ENCODE measurements at places on chromosomes 4 and X.

DNA sequence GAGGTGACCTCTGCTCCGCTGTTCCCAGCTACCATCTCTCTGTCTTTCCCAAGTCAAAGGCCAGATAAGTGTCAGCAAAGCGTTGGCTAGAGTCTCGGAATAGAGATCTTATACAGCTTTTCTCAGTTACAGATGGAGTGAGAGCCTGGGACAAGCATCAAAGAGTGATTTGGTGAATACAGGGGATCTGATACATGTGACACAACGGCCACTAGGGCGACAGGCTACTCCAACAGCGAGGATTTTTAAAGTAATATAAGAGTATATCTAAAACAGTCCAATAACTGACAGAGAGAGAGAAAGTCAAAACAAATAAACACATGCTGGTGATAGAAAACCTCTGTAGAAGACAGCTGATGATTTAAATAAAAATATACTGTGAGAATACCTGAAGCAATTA is 433.1 kb upstream of the SMIM31 start:
- no peak for DNase-seq

DNA sequence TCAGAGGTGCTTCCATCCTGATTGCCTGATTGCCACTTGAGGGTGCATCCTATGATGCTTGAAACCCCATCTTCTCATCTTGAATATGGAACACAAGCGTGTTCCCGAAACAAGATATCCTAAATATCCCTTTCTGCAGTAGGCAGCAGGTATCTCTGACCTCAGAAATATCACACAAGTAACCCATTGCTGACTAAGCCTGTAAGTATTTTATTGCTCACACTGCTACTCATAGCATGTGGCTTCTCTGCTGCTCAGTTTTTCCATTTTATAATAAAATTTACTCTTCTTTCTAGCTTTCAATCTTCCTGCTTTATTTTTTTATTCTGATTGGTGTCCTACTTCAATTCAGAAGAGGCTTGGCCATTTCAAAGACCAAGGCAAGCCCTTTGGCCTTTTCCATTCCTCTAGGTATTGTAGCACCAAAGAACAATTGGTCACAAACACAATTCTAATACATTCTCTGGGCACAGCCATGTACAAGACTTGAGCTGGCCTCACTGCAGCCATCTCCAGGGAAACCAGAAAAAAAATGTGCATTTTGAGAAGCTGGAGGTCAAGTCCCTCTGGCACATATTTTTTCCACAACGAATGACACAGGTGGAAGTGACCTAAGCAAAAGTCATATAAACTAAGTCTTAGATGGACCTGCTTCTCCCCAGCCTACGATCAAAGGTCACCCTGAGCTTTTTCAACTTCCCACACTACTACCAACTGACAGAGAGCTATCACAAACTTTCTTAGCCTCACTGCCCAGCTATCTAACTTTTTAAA is 107.0 kb downstream of the OR13H1 start:
- no peak for DNase-seq

DNA sequence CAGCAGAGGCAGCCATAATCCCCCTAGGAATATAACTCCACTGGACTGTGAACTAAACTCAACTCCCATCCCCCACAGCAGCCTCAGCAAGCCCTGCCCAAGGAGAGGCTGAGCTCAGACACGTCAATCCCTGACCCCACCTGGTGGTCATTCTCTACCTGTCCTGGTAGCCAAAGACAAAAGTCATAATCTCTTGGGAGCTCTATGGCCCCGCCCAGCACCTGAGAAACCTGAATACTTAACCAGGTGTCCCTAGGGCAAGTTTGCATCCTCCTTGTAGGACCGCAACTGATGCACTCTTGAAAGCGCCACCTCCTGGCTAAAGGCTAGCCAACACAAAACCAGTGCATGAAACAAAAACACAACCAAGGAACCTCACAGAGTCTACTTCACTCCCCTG is 18.4 kb downstream of the CT47B1 start:
- no peak for DNase-seq

DNA sequence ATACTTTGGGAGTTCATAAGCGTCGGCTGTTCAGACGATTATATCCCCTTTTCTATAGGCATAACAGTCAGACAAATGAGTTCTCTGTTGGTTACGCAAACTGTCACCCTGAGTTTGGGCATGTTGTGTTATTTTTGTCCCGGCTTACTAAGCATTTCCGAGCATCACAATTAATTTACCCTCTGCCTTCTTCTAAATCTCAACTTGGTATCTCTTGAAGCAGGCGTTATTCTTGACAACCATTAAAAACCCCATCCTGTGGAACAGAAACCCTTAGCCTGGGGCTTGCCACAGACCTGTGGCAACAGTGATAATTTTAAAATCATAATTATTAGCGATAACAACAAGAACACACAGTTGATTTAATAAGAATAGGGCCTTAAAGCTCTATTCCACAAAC is 558.7 kb downstream of the INPP4B start:
- DNase-seq = no peak

- DNase-seq = no peak
These were observed 29.6 kb downstream of the LEF1 start for GRCh38 chr4:108139089-108139488.

GRCh38 chrX:30938295-30938694 is 49.2 kb upstream of the TAB3 start:
- DNase-seq = no peak

- no peak for DNase-seq
These were observed 14.3 kb downstream of the GPRIN3 start for GRCh38 chr4:89293299-89293698.

DNA sequence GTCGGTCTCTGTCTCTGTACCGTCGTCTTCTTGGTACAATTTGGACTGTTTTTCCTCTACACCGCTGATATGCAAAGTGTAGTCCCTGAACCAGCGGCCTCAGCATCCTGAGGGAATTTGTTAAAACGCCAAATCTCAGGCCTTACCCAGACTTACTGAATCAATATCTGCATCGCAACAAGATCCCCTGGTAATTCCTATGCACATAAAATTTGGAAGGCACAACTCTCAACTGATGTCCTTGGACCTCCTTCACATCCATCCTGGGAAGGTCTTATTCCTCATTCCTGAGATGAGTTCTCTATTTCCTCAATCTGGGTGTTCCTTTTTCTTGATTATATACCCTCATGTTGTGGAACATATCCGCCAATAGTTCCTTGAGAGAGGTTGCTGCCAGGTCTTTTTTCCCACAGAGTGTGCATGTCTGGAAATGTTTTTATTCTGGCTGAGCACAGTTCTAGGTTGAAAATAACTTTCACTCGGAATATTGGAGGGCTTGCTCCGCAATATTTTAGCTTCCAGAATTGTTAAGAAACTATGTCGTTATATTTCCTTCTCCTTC is 738 bp upstream of the HPF1 start:
- no peak for DNase-seq

DNA sequence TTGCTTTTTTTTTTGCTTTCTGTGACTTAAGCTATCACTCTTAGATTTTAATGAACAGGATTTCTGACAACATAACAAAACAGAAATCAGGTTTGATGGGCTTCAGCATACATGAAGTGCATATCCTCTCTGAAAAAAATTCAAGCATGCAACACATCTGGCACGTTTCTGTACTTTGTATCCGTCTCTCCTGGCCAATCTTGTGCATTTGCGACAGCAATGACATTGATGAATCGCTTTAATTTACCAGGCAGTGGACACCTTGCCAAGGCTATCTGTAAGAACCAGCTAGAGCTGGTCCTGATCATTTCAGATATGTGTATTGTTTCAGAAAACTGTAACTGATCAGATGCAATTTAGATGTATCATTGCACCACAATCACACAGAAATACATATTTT is 93.3 kb downstream of the CCSER1 start:
- no peak for DNase-seq

GRCh38 chrX:150664290-150664689 is 28.9 kb upstream of the MTMR1 start:
- no peak for DNase-seq

GRCh38 chr4:165838575-165838974 is 34.5 kb upstream of the TLL1 start:
- DNase-seq = no peak

DNA sequence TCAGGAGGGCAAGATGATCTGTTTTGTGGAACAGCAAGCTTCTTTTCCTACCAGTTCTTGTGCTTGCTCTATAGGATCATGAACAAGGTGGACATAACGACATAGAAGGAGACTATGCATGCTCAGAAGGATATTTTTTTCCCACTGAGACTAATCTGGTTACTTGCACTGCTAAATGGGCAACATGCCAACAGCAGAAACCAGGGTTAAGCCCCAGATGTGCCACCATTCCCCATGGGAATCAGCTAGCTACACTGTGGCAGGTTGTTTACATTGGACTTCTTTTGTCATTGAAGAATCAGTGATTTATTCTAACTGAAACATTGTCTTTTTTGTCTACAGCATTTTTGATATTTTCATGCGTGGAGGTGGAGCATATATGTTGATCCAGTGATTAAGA is 165.6 kb downstream of the C4orf33 start:
- DNase-seq = no peak

GRCh38 chr4:15109600-15109999 is 107.3 kb downstream of the CPEB2 start:
- no peak for DNase-seq

- DNase-seq = peak; percentile 39
These were observed 172.0 kb downstream of the PTTG2 start for GRCh38 chr4:38132107-38132673.

DNA sequence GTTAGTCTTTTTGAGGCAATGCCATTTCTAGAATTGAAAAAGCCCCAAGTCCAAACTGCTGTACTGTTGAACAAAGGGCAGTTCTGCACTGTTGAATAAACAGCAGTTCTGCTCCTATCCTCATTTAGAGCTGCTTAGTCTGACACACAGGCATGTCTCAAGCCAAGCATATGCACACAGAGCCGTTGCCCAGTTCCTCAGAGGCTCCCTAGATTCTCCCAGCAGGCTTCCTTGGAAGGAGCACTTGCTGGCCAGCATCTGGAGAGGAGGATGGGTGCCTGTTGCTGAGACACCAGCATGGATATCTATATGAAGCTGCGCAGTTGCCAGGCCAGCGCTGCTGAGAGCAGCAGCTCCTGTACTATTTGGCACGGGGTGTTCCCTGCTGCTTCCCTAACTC is 138.3 kb upstream of the USP38 start:
- no peak for DNase-seq

DNA sequence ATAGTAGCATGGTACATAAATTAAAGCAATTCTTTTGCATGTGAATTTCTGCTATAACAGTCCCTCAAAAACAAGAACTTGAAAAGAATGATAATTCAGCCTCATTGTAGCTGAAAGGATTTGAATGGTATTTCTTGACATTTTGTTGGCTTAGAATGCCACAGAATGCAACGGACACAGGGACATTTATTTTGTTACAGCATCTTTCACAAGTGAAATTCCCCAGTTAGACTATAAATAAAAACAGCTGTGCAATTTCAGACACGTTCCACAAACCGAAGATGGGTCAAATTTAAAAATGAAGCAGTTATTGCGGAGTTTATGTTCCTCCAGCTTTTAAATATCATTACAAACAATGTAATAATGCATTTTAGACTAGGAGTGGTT is 82.8 kb upstream of the AMELX start:
- no peak for DNase-seq

- DNase-seq = no peak
These were observed 145.1 kb upstream of the VCX3A start for GRCh38 chrX:6679988-6680387.

DNA sequence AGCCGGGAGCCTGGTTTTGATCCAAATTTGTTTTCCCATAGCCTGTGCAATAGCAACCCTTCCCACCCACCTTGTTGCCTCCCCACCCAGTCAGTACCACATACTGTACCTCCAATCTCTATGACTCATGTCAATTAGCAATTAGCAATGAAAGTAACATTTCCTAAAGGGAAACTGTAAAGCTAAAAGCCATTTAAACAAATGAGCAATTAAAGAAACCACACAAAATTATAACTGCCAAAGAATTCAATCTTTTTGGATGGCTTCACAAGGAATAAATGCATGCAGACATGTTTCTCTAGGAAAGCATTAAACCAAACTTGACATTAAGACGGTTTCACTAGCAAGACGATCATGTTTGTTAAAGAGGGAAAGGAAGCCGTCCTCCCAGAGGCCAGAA is 169.0 kb upstream of the MAP3K15 start:
- DNase-seq = no peak

DNA sequence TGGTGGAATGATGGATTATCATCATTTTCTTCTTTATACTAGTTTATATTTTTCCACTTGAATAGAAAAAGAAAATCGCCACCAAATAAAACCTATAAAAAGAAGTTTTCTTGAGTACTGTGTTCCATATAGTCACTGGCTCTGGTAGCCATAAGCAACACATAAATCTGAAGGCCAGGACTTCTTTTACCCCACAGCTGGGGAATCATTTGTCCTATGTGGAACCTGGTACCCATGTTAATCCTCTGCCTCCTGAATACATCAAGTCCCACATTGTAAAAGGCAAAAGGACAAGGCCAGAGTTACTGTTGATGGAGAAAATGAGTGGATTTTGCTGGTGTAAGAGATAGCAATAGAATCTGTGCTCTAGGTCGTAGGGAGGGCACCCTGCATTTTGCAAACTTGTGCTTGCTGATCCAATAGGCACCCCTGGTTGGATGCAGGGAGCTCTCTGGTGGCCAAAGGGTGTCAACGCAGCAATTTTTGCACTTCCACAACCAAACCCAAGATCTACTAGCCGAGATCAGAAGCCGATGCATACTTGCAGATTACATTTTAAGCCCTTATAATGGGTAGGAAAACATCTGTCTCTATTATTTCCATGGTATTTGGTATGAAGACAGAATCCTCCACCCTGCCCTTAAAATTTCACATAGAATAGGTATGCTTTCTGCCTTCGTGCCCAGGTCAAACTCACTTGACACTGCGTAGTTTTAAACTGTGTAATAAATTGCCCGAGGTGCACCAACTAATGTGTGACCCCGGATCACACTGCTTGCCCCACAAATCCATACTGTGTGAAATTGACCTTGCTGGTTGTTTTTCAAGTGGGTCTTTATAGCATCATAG is 146.2 kb upstream of the SCML1 start:
- DNase-seq = no peak

DNA sequence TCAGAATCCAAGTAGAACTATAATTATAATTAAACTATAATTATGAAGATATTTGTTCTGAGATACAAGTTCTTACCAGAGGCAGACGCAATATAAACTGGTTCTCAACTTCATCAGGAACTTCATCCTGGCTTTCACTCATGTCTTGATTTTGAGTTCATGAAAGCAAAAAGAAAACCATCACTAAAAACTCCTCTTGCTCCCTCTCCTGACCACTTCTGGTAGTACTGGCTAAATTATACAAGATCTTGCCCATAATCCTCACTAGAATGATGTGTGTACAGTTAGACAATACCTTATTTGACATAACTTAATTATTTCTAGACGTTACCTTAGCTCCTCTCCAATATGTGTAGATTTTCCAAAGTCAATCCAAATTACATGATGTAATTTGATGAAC is 3.7 kb downstream of the TAF7L start:
- no peak for DNase-seq

DNA sequence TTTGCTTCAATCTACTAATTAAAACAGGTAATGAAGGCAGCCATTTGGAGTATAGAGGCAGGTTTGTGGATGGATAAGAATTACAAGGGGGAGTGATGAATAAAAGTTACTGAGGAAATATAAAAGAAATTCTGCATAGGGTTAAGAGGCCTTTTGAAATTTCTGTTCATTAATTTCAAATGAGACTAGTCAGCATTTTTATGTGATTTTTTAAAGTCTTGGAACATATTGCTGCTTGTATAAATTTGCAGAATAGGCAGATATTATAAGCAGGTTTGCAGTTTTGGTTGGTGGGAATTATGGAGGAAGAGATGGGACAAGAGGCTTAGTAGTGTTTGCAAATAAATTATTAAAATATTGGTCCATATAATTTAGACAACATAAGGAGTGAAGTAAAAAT is 750.4 kb upstream of the AGA start:
- no peak for DNase-seq

- DNase-seq = no peak
These were observed 36.2 kb downstream of the KDM5C start for GRCh38 chrX:53188763-53189162.

Measured in activated CD8-positive, alpha-beta memory T cell treated with anti-CD3 and anti-CD28 coated beads for 4 hours (primary cell).